NCI-H187 (cell line): ENCODE measurements at places on chromosomes 16 and 17.

- DNase-seq: no peak
These were observed 47.3 kb downstream of the TBC1D16 start for GRCh38 chr17:79988185-79988971.

GRCh38 chr16:57009643-57010170 lies 20.4 kb downstream of the NLRC5 start:
- DNase-seq: no peak

GRCh38 chr16:4081521-4082021 lies 34.7 kb downstream of the ADCY9 start:
- no peak for DNase-seq

DNA sequence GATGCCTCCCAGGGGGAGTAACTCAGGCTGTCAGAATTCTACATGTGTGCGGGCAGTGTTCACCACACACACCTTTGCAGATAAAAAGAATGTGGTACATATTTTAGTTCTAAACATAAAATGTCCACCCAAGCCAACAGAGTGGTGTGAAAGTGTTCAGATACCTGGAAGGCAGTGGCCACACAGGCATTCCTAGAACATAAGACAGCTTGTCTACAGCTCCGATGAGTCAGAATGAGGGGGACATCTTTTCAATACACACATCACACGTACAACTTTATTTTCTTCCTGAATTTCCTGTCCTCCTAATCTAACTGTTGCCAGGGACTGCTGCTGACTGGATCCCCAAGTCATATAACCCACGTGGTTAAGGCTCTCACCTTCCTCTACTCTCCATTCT lies 142.3 kb downstream of the ZFHX3 start:
- no peak for DNase-seq

DNA sequence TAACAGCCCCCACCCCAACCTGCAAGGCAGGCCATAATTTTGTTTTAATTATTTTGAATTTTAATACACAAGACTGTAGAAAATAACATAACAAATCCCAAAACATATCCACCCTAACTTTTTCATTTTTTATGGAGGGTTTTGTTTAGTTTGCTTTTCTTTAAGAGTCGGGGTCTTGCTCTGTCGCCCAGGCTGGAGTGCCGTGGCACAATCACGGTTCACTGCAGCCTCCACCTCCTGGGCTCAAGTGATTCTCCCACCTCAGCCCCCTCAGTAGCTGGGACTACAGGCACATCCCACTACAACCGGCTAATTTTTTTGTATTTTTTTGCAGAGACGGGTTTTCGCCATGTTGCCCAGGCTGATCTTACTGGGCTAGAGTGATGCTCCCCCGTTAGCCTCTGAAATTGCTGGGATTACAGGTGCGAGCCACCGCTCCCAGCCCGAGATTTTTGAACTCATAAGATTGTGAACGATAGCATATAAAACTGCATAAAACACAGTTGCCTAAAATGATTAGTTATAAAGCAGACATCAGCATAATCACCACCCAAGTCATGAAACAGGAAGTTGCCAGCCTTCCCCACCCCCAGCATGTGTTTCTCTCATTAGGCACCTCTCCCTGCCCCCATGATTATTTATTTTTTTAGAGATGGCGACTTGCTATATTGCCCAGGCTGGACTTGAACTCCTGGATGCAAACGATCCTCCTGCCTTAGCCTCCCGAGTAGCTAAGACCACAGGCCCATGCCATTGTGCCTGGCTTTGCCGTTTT lies 13.6 kb upstream of the DOC2B start:
- DNase-seq: no peak
